ENCODE measurements at places on chromosomes 7 and 10.

- no peak for DNase-seq
Observed at GRCh38 chr10:118407026-118407425, 64.9 kb upstream of the FAM204A start.

DNA sequence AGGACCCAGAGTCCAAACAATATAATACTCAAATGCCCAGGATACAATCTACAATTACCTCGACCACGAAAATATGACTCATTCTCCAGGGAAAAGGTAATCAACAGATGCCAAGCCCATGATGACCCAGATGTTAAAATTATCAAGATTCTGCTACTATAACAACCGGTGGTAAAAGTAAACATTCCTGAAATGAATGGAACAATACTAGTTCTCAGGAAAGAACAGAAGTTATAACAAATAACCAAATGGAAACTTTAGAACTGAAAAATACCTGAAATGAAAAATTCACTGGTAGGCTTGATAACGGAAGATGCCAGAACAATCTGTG, 34.1 kb upstream of the GUSB start:
- no peak for DNase-seq

DNA sequence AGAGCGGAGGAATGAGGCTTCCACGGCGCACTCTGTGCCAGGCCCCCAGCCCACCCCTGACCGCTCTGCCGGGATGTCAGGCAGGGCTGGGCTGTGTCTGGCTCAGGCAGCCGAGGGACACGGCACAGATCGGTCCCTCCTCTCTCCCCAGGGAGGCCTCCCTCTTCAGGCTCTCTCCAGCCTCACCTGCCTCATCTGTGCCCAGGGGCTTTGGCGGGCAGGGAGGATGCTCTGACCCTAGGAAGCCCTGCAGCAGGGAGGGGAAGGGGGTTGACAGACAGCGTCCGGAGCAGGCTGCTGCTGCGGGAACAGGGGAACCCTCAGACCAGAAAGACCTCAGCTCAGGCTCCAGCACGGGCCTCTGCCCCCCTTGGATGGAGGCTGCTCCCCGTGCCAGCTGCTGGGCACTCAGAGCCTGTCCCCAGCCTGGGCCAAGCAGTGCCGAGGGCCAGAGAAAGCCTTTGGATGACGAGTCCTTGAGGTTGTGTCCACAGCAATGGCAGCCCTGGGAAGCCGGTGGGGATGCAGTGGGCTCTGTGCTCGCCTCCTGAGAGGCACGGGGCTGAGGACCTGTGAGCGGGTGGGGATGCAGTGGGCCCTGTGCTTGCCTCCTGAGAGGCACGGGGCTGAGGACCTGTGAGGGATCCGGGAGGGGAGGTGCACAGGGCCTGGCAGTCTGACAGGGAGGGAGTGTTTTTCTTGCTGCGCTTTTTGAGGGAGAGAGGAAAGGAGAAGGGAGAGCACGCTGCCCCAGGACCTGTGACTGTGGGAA, 66.9 kb downstream of the FOXL3 start:
- DNase-seq, result no peak

- DNase-seq, result no peak
Observed at GRCh38 chr10:59098831-59099452, 77.5 kb upstream of the PHYHIPL start.

GRCh38 chr7:80636709-80637108, 1.7 kb upstream of the CD36 start:
- DNase-seq, result no peak

- DNase-seq, result no peak
Observed at GRCh38 chr10:17238445-17239291, 10.6 kb downstream of the VIM start.

GRCh38 chr7:7959979-7960670, 8.5 kb upstream of the GLCCI1 start:
- DNase-seq, result no peak

DNA sequence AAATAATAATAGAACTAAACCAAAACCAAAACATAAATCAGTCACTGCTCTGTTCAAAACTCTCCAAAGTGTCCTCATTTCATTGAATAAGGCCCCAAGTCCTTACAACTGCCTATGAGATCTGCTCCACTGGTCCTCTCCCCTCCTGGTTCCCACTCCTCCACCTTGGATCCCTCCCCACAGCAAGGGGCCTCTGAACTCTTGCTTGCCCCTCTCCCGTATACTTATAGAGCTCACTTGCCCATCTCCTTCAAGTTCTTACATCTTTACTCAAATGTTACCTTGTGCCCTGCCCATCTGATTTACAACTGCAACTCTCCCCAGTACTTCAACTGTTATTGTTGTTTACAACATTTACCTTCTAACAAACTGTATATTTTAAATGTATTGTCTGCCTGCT, 819 bp downstream of the POLD2 start:
- DNase-seq, result no peak

DNA sequence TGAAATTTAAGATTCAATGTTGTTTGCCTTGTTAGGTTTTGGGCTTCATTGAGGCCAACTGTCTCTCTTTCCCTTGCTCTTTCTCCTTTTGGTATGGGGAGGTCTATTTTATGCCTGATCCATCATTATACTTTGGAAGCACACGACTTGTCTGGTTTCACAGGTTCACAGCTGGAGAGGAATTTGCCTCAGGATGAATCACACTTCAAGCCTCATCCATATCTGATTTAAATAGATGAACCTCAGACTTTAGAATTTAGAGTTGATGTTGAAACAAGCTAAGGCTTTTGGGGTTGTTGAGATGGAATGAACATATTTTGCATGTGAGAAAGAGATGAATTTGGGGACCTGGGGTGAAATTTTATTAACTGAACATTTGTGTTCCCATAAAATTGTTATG, 150.5 kb upstream of the IGFBP3 start:
- no peak for DNase-seq

DNA sequence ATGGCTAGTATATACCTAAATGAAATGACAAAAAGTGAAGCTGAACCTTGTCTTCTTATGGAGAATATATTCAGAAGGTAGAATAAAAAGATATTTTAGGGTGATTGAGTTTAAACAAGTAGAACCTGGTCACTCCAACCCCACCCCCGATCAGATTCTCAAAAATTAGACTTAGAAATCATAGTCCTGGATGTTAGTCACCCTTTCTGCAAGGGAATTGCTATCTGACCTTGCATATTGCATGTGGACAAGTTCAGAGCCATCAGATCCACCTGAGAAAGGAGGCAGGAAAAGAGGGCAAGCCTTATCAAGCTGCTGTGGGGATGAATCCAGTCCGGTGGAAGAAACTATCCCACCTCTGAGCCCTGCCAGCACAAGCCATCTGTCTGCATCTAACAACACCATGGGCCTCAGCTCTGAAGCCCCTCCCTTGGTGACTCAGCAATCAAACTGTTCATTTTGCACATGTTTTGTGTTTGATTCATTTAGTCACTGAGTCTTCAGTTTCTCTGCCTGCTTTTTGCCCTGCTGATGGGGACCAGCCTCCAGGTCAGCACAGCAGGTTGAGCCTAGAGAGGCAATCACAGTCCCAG, 727.3 kb downstream of the AUTS2 start:
- DNase-seq, result no peak

DNA sequence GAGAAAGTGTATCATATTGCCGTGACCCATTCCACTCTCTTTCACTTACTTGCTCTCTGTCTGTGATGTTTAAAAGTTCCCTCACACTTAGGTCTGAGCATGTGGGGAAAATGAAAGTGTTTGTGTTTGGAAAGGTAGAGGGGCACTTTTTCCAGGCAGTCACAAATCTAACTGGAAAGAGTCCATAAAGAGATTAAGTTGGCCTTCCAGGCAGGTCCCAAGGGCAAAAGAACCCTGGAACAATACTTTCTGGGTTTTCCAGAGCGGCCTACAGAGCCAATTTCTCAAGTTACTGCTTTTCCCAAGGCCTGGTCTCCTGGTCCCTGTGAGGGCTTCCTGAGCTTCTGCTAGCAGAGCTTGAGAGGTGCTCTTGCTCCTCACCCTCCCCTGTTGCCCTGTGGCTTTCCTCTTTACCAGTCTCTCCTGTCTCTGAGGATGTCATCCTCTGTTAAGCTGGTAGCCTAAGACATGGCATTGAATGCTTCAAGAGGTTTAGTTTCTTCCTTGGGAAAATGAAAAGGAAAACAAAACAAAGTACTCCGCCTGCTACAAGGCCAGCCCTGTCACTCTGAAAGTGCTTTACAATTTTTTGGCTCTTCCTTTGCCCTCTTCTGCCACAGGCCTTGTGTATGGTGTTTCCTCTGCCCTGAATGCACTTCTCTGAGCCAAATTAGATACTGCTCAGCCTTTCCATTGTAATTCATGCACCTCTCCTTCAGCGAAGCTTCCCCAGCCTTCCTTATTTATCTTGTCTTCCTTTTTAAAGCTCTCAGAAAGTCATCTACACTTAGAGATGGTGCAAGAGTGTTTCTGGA, 20.1 kb downstream of the TES start:
- DNase-seq, result no peak

- DNase-seq, result no peak
Observed at GRCh38 chr7:99623091-99623693, 6.4 kb downstream of the ZSCAN25 start.

GRCh38 chr10:86287966-86288579, 78.5 kb downstream of the GRID1 start:
- DNase-seq, result no peak

DNA sequence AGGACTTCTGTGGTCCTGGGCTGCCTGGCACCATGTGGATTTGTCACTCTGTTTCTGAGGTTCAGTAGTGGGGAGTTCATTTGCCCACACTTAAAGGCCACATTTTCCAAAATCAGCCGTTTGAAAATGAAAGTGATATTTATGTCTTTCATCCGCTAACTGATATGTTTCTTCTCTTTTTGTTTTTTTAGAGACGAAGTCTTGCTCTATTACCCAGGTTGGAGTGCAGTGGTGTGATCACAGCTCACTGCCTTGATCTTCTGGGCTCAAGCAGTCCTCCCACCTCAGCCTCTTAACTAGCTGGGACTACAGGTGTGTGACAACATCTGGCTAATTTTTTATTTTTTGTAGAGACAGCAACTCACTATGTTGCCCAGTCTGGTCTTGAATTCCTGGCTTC, 58.6 kb downstream of the EBLN1 start:
- no peak for DNase-seq

GRCh38 chr7:32059289-32060011, 10.8 kb downstream of the PDE1C start:
- no peak for DNase-seq

DNA sequence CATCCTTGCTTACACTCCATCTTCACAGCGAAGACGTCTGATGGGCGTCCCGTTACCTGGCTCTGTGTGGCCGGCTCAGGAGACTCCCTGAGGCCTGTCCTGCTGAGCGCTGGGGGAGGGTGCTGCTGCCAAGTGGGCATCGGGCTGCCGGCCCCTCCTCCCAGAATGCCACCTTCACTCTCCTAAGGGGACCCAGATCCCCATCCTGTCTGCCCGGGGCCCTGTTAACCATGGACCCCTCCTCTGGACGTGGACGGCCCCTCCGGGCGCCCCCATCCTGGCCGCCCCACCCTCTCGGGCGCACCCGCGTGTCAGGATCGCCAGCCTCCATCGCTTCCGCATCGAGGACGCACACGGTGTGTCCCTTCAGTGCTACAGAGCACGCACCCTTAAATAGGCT, 7.3 kb upstream of the FOXL3 start:
- DNase-seq, result no peak

- DNase-seq, result no peak
Observed at GRCh38 chr7:124662937-124663336, 102.7 kb downstream of the GPR37 start.

DNA sequence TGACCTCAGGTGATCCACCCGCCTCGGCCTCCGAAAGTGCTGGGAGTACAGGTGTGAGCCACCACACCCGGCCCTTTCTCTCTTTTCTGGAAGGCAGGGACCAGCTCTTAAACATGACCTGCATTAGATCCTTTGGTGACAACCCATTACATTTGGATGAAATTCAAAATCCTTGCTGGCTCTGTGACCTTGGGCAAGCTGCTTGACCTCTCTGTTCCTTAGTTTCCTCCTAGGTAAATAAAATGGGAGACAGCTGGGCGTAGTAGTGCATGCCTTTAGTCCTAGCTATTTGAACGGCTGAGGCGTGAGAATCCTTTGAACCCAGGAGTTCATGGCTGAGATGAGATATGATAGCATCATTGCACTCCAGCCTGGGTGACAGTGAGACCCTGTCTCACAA, 23.7 kb downstream of the LDB1 start:
- no peak for DNase-seq

DNA sequence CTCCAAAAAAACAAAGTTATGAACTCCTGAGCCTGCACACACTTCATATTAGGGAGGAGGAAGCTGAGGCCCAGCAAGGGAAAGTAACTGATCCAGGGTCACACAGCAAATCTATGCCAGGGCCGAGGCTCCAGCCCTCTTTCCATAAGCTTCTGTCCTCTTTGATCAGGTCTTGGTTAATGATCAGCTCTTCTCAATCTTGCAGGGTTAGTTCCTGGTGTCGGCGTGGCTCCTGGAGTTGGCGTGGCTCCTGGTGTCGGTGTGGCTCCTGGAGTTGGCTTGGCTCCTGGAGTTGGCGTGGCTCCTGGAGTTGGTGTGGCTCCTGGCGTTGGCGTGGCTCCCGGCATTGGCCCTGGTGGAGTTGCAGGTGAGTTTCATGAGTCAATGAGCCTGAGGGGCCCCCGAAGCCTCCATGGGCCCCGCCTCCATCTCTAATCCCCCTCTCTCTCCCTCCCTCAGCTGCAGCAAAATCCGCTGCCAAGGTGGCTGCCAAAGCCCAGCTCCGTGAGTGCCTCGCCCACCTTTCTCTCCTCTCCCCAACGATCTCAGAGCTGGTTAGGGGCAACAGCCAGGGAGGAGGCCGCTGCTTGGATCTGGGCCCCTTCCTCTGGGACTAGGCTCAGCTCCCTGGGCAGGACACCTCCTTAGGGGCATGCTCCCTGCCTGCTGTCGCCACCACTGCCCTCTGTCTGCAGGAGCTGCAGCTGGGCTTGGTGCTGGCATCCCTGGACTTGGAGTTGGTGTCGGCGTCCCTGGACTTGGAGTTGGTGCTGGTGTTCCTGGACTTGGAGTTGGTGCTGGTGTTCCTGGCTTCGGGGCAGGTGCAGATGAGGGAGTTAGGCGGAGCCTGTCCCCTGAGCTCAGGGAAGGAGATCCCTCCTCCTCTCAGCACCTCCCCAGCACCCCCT, 23.7 kb upstream of the LIMK1 start:
- no peak for DNase-seq

- DNase-seq, result no peak
Observed at GRCh38 chr7:25469669-25470068, 241.4 kb upstream of the NPVF start.

GRCh38 chr10:10871352-10871751, 146.3 kb upstream of the CELF2 start:
- no peak for DNase-seq

GRCh38 chr7:73395538-73396503, 37.8 kb upstream of the FZD9 start:
- no peak for DNase-seq

DNA sequence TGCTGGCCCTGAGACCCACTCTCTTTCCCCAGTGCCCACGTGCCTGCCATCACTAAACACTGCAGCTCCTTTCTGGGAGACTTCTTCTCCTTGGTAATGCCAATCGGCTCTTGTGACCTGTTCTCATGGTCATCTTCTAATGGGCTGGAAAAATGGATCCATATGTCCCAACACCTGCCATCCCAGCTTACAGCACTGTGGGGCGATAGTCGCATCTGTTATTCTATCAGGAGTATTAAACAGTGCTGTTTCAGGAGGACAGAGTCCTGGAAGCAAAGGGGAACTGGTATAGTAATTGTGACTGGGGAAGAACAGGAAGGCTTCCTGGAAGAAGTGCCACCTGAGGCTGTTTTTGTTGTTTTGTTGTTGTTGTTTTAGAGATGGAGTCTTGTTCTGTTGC, 411.2 kb downstream of the GLRX3 start:
- no peak for DNase-seq

All from NCI-H510A treated with DMSO at 0.1 percent for 48 hours (cell line).